ENCODE measurements at places on chromosomes 11 and 22. TPM values are rescaled to one million over a fixed set of nuclear protein-coding genes. Genes with fewer than 3 reads are reported as not detected.

The SLC6A5 gene
- not detected for total RNA-seq

The ALDH3B2 gene
- total RNA-seq: not detected

The MRE11 gene
- 8.3 TPM for total RNA-seq

The OR10A4 gene
- not detected for total RNA-seq

The DTX4 gene
- total RNA-seq: 2.7 TPM

The TRIM48 gene
- not detected for total RNA-seq

The CRYAB gene
- 5,216 TPM for total RNA-seq

The HYLS1 gene
- 4.0 TPM for total RNA-seq

The MRGPRF gene
- 2.5 TPM for total RNA-seq

The GGTLC2 gene
- not detected for total RNA-seq

The OR52M1 gene
- total RNA-seq: not detected

The FREY1 gene
- not detected for total RNA-seq

The RAB38 gene
- total RNA-seq: 0.29 TPM

The CASP1 gene
- total RNA-seq: 5.9 TPM

The DCDC1 gene
- total RNA-seq: not detected

The CBY1 gene
- total RNA-seq: 15.5 TPM

The GDPD4 gene
- total RNA-seq: not detected

The FAM180B gene
- not detected for total RNA-seq

All from psoas muscle (tissue), 8 donors.